Skeletal muscle cell (primary cell): ENCODE measurements at places on chromosomes 3 and 15.

DNA sequence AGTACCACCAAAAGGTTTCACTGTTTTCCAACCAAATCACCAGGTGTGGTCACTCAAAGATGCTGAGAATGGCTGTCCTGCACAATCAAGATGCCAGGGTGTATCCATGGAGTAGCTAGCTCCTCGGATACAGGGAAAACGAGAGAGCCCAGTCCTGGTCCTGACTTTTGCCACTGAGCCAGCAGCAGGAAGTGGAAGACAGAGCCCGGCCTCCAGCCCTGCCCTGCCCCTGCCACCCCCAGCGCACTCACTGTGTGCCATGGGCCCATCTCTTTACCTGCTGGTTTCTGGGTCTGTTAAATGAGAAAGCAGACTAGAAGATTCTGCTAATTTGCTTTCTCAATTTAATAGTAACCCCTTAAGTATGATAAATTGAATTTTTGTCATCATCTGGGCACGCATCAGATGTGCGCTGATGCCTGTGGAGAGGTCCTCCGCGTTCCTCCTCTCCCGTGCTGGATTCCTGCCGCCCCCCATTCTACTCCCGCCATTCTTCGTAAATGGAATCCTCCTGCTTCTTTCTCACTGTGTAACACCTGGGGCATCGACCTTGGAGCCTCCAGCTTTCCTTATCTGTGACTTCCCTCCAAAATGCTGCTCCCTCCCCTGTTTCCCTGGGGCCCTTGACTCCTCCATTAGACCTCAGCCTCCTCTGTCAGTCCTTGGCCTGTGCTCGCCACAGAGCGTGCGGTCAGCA lies 18.0 kb downstream of the TNFAIP8L3 start:
- no peak for DNase-seq

- DNase-seq, result no peak
Measured at GRCh38 chr3:182117583-182117982, 405.9 kb downstream of the SOX2 start.

GRCh38 chr15:78640527-78641101 lies 396 bp downstream of the CHRNB4 start:
- no peak for DNase-seq

DNA sequence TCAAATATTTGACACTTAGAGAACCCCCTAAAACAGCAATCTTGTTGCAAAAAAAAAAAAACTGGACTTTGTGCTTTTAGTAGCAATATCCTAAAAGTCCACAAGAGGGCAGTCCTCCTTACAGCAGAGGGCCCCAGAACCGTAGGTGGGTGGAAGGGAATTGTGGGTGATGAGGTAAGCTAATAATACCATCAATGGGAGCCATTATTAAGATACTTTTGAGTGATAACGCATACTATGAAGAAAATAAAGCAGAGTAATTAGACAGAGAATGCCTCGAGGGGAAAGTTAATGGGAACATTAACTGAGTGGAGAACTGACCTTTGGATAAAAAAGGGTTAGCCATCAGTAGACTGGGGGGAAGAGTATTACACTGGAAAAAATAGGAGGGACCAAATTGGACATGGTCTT lies 229.9 kb downstream of the THRB start:
- DNase-seq, result no peak

GRCh38 chr3:55964491-55964985 lies 477.4 kb upstream of the WNT5A start:
- DNase-seq, result no peak

GRCh38 chr3:177050501-177051237 lies 146.6 kb downstream of the TBL1XR1 start:
- no peak for DNase-seq

GRCh38 chr3:10294030-10294586 lies 1.4 kb upstream of the GHRL start:
- no peak for DNase-seq

DNA sequence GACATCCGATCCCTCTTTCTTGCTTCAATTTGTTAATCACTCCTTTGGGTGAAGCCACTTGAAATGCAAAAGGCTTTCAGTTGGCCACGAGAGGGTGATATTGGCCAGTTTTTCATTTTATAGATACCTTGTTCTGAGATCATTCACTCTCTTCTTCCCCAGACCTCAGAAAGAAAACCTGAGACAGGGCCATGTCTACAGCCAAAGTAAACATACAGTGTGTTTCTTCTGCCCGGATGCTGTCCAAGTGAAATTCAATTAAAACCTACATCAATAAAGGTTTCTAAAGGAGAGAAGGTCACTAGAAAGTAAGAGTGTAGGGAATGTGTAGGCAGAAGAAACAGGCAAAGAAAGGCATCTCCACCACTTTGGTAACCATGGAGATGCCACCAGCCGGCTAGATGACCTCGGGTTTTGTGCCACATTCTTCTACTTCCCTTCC lies 39.5 kb upstream of the FMN1 start:
- no peak for DNase-seq

- no peak for DNase-seq
Measured at GRCh38 chr3:158652463-158652862, 8.1 kb downstream of the GFM1 start.

DNA sequence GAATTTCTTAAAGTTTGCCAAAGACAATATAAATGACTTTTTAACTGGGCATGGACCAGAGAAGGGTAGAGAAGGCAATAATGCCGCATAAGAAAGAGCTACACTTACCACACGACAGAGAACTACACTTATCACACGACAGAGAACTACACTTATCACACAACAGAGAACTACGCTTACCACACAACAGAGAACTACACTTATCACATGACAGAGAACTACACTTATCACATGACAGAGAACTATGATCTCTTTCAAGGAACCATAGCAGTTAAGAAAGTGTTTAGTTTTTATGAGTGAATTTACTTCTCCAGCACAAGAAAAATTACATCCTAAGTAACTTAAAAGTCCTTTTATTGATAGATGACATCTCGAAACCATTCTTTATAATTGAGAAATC lies 32.0 kb downstream of the DCUN1D1 start:
- no peak for DNase-seq

DNA sequence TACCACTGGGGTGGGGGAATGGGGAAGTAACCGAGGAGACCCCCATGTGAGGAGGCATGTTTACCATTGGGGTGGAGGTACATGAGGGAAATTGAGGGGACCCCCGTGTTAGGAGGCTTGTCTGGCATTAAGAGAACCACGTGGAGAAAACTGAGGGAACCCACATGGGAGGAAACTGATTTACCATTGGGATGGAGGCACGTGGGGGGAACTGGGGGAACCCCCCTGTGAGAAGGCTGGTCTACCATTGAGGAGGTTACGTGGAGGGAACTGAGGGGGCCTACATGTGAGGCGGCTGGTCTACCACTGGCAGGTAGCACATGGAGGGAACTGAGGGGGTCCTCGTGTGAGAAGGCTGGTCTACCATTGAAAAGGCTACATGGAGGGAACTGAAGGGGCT lies 159.4 kb downstream of the FBLN2 start:
- DNase-seq, result no peak

DNA sequence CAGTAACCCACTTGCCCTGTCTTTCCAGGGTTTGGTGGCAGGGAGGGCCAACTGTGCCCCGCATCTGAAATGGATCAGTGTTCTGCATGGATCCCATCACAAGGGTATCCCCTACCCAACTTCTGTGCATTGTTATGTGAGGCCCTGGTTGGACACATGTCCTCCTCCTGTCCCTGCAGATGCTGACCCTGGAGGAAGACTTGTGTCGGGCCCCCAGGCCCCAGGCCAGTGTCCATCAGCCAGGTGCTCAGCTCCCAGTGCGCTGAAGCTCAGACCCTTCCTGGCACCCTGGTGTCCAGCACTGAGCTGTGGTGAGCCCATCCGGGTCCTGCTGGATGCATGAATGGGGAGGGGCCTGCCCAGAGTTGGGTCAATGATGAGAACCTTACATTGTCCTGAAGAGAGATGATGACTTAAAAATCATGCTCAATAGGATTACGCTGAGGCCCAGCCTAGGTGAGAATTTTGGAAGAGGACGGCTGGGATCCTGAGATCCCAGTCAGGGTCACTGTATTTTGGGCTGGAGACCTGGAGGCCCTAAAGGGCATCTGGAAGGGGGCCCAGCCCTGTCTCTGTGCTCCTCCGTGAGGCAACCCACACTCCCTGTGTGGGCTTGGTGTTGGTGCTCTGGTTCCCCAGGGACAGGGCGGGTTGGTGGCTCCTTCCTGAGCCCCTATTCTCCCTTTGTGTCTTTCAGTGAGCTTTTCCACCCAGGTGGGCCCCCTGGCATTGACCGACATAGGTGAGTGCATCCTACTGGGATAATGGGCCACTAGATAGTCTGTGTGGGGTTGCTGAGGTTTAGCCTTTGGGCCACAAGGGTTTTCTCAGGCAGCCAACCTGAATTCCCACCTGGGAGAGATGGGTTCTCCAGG lies 199.1 kb downstream of the UBE3A start:
- DNase-seq, result no peak

GRCh38 chr3:141442446-141442845 lies 44.4 kb upstream of the RASA2 start:
- DNase-seq, result no peak

DNA sequence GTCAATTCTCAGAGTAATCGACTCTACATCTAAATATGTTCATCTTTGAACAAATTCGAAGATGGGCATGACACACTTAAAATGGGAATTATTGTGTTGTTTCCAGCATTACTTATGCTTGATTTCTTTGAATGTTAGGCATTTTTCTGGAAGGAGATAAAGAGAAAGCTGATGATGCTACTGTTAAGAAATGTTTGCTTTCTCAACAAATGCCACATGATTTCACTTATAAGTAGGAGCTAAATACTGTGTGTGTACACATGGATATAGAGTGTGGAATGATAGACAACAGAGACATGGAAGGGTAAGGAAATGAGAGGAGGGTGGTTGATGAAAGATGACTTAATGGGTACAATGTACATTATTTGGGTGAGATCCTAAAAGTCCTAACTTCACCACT lies 400.9 kb downstream of the TBL1XR1 start:
- DNase-seq, result peak; percentile 1

GRCh38 chr15:66108483-66109265 lies 144.9 kb downstream of the MEGF11 start:
- DNase-seq, result no peak

DNA sequence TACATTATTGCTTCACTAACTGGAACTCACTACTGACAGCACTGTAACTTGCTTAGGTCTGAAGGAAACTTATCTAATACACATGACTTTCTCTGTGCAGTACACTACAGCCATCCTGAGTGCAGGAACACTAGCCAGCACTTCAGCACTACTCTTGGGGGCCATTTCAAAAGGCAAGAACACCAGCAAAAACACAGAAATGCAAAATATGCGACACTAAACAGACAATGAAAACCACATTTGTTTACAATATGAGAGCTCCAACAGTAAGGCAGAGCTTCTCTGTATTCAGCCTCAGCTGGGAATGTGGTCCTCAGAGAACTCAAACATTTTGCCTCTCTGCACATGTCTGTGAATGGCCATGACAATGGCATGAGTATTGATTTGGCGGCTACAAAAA lies 109.6 kb downstream of the ARRDC4 start:
- no peak for DNase-seq

DNA sequence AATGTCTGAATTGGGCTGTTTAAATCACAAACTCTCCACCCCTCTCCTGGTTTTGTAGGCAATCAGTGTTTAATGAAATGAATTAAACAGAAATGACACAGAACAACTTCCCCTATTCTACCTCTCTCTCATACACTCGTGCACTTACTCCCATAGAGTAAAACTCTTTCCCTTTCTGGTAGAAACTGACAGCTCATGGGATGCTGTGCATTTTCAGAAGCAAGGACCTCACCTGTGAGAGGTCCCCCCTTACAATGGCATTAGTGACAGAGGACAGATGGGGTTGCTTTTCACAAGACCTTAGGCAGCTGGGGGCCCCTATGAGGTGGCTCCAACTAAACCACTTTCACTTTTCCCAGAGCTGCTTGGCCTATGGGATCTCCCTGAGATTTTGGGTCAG lies 31.9 kb downstream of the PARP16 start:
- DNase-seq, result no peak

DNA sequence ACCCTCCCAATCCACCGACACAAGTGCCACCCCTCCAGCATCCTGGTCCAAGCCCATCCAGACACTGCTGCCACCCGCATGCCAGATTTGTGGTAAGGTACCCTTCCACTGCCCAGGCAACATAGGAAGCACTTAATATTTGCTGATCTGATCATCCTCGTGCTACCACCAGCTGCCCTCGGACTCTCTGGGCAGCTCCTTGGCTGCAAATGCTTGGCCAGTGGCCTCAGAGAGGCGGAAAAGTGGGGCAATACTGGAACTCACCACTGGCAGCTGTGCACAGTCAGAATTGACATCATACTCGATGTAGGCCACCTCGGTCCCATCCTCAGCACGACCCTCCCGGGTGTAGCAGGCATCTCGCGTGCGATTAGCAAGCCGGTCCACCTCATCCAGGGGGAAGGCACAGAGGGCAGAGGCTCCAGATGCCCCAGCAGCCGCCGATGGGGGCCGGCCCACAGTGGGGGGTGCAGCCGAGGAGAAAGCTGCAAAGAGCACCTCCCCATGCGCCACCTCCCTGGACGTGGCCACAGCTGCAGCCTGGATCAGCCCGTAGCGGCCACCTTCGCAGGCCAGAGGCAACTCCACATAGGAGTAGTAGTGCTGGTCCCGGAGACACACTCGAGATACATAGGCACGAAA lies 6.5 kb downstream of the PLXNB1 start:
- no peak for DNase-seq

DNA sequence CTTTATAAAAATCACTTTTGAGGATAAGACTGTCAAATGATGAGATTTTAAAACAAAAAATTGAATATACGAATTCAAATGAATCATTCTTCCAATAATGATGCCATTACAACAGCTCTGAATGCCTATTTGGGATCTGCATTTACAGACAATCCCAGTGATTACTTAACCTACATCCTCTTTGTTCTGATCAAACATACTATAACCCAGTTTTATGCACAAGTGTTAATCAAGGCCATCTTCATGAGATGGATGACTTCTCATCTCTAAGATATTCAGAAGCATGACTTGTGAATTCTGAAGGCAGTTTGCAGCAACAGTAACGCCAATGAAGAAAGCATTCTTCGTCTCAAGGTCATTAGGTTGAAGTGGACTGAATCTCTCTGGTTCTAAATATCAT lies 90.3 kb upstream of the MEX3B start:
- DNase-seq, result no peak

GRCh38 chr15:49621887-49622286 lies 1.0 kb downstream of the DTWD1 start:
- DNase-seq, result no peak

DNA sequence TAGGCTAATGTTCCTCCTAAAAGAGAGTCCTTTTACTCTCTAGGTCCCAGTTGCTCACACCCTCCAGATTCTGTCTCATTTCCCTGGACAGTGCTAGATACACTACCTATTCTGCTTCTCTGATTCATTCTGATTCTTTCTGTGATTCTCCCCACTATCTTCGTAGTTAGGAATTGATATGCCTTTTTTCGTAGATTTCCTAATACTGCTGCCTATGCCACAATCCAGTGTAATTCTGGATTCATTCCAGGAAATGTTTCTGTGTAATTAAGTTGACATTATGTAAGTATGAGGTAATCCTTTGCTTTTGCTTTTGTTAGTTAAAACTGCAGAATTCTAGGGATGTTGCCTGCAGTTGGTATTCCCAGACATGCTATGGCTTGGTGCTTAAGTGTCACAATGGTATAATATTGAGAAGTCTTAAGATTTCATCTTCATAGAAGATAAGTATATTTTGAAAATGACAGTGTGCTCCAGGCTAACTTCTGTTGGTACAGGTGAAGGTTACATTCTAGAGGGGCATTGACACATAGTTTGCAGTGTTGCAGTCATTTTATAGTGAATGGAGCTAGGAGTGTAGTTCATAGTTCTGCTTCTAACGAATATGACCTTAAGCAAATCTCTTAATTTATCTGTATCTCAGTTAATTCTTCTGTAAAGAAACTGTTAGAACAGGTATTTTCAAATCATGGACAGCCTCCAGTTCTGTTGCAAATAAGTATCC lies 54.3 kb downstream of the RIOX2 start:
- DNase-seq, result peak; percentile 33
